ENCODE measurements at places on chromosomes 7 and 10.

DNA sequence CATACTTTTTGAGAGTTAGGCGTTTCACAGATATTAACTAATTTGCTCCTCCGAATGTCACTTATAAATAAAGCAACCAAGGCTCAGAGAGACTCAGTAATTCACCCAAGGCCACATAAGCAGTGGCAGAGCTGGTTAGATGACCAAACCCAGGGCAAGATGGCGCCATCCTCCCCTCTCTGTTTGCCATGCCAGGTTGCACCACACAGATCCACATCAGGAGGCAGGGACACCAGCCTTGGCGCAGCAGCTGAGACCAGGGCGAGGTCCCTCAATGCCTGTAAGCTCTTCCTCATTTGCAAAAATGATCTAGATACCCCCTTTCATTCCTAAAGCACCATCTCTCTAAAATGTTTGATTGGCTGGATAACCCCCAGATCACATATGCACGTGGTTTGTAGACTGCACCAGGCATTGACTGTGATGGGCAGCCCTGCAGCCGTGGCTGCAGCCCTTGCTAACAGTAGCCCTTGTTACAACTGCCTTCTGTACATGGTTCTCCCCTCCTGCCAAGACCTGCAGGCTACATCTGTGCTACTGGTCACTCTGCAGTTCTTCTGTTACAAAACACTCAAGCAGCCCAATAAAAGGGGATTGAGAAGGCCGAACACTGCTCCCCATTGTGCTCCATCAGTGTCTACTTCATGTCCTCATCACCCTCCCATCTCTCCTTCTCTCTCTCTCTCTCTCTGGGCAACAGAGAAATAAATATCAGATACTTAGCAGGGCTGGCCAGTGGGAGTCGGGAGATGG, 298.6 kb downstream of the PRPF18 start:
- DNase-seq, result no peak

DNA sequence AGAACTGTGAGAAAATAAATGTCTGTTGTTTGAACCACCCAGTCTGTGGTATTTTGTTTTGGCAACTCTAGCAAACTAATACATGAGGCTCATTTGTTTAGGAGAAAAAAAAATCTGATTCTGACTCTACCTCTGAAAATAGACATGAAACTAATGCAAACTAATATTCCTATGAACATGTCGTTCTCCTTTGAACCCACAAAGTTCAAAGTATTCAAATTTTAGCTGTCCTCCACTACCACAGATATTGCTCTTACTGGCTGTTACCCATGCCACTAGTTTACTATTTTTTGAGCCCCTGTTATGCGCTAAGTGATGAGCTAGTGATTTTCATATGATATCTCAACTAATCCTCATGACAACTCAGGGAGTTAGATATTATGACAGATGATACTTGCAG, 58.8 kb upstream of the ZNF804B start:
- no peak for DNase-seq

DNA sequence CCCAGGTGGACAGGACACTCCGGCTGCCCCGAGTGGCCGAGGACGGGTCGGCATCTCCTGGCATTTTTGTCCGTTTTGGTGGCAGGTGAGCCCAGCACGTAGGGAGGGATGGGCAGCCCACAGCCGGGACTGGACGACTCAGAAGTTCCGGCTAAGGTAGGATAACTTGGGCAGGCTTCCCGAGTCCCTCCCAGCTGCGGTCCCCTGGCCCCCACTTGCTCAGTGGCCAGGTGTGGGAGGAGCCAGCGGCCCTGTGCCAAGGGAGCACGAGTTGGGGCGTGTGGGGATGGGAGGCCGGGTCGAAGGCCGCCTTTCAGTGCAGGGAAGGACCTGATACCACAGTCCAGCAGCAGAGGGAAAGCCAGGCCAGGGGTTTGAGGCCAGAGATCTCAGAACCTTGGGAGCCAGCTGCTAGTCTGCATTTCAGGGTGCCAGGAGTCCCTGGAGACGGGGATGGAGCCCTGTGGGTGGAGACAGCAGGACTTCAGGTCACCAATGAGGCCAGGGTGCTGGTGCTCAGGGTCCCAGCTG, 58.5 kb downstream of the PWWP2B start:
- DNase-seq, result no peak

DNA sequence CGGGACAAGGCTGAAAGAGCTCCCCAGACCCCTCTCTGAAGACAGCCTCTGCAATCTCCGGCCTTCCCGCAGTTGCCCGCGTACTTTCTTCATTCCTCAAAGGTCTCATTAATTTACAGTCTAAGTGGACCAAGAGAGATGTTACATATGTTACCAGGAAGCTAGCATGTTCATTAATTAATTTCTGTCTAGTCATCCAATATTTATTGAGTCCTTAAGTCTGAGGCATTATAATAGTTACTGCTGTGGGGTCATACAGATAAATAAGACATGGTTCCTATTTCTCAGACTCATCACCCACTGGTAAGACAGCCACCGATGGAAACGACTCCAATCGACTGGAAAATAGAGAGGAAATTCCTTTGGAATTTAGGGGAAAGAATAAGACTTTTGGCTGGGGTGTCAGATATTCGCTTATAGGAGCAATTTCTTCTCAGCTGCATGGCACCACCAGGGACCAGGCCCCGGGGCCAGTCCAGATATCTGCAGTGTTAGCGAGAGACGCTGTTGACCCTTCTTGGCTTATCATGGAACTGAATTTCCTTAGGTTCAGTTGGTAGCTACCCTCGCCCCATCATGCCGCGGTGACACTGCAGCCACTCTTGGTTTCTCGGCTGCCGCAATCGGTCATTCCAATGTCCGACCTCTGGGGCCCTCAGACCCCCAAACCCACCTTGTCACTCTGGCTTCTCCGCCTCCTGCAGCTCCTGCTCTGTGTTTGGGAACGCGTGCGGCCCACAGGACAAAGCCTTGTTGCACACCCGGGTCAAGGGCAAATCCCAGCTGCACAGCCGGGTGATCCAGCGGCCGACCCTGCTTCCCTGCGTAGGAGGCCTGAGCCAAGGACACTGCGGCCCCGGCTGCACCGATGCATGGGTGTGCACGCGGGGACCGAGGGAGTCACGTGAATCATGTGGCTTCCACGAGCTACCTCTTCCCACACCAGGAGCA, 383.2 kb downstream of the DNAJB6 start:
- DNase-seq, result no peak

DNA sequence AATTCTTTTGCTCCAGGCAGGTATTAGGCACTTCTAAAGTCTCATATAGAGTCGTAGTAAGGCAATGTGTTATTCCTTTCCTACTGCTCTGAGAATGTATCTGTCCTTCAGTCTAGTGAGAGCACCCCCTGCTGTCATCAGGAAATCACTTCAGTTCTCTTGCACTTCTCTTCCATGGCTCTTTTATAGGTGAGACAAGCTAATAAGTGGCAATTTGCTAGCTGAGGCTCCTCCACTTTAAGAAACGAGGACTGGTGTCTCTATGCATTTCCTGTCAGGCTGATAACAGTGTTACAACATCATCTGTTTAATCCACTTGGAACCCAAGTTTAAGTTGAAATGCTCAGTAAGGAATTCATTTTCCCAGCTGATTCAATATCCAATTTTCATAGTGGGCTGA, 350.6 kb downstream of the TFEC start:
- DNase-seq, result peak; percentile 43

- DNase-seq, result no peak
These were observed 3.5 kb upstream of the GDF2 start for GRCh38 chr10:47318706-47319105.

DNA sequence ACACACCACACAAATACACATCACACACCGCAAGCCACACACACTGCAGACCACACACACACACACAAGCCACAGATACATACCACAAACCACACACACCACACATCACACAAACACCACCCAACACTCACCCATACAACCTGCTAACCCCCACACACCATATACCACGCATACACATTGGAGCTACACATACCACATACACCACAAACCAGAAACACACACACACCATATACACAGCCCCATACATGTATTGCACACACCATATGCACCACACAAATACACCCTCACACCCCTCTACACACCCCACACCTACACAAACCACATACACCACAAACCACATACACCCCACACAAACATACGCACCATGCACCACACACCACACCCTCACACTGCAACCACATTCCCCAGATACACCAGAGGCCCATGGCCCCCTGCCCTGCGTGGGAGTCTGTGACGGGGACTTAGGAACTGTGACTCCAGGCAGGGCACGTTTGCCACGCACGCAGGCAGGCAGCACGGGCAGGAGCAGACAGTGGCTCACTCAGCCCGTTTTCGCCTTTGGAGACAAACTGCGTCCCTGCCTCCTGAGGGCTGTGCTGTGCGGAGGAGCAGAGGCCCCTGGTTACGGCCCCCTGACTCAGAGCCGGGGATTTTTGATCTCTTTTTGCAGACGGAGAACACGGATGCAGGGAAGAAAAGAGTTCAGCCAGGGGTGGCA, 52.6 kb downstream of the TMEM209 start:
- DNase-seq, result peak; percentile 25

DNA sequence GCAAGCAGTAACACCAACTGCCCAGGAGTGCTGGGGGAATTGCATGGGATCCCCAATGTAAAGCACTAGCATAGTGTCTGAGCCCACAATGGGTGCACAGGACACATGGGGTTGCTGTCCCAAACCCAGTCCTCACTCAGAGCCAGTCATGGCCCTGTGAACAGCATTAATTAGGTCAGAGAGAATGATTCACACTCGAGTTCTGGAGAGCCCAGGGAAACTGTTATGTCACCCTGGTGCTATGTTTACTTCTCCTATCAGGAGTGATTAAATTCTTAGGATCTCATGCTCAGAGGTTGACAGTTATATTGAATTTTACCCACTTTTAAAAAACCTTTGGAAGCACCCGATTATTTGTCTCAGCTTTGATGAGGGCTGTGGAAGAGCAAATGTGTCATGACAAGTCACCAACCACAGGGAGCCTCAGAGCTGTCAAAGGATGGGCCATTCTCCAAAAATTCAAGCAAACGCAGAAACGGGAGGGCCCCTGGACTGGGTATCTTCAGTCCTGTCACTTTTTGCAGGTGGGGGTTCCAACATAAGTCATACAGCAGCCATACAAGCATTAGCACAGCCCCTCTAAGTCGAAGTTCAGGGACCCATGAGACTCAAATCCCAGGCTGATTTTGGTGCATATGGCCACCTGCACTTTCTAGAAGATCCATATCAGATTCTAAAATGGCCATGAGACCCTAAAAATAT, 1.3 kb upstream of the RASSF4 start:
- no peak for DNase-seq

GRCh38 chr7:91165846-91166230, 98.4 kb upstream of the FZD1 start:
- no peak for DNase-seq

DNA sequence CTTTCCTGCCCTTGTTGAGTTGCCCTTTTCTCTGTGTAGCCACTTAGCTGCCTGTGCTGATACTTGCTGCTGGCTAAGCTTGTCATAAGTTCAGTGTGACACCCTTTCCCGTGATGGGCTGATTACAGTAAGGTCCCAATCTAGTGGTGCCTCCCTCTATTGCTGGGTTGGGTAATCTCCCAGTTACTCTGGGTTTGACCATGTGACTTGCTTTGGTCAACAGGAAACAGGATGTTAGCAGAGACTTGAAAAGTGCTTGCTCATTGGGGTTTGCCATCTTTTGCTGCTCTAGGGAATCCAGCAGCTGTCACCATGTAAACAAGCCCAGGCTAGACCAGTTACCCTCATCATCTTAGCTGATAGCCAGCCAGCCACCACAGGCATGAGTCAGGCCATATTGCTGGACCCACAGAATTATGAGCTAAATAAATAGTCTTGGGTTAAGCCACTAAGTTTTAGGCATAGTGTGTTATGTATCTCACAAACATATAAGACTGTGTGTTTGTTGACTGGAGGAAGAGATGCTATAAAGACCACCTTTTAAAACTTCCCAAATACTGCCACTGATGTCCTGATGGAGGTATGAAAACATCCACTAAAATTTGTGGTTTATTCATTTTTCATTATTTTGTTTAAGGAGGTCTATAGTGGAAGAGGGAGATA, 4.0 kb upstream of the LEP start:
- DNase-seq, result peak; percentile 82

DNA sequence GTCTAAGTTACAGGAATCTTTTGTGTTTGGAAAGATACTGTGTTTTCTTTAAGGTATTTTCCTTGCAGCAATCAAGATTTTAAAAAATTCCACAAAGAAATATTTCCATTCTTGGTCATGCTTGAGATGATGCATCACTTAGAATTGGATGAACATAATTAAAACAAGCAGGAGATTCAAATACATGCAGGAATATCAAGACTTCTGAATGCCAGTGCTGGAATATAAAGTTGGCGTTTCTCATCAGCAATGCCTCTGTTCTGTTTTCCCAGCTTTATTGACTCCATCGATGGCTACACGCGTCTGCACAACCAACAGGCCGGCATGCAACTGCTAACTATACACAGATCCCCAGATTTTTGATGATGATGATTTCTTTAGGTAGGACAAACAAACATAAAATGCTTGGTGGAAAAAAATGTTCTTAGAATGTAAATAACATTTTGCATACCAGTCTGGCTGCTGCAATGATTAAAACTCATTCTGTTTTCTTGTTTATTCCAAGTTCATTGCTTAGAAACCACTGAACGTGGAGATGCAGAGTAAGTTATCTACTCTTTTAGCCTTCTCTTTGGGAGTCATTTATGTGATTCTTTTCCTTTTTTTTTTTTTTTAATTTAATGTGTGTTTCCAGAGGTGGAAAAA, 91.3 kb upstream of the FAM171A1 start:
- no peak for DNase-seq

- DNase-seq, result no peak
These were observed 40.1 kb downstream of the POLR3A start for GRCh38 chr10:77989081-77989724.

DNA sequence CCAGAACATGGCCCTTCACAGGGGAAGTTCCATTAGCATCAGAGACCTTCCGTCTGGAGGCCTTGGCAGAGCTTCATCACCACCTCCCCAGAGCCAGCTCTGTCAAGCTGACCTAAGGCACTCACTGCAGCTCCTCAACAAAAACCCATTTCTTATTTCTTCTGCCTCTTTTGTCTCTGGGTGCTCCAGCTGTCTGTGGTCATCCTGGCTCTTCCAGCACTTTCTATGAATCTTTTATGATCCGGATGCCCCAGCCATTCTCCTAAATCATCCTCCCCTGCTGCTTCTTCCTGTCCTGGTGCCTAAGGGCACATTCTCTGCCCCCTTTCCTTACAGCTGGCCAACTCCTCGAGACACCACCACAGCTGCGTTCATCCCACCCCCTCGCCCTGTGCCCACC, 171.7 kb upstream of the INSYN2A start:
- DNase-seq, result no peak

DNA sequence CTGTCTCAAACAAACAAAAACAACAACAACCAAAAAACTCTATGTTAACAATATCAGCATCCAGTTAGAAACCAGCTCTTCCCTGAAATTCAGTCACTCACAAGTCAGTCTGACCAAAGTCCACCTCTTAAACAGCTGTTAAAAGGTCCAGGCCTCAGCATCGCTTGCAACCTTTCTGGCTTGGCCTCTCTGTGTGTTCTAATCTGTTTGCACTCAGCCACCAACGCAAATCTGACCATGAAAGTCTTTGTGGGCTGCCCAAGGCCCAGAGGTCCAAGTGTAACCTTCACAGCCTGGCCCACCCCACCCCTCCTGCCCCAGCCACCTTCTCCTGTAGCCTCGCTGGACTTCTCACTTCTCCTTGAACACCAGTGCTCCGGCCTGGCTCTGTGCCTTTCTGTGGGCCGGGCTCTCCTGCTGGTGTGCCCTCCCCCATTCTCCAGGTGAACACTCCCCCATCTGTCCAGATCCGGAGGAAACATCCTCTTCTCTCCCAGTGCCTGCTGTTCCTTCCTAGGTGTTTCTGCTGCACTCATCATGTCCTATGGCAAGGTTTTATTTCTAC, 72.2 kb upstream of the EFCAB10 start:
- DNase-seq, result no peak

- DNase-seq, result peak; percentile 30
These were observed 271.6 kb downstream of the CCDC3 start for GRCh38 chr10:12729885-12730284.

- no peak for DNase-seq
These were observed 49.9 kb upstream of the MGMT start for GRCh38 chr10:129416956-129417765.

Data from KBM-7 (cell line).